ENCODE measurements at places on chromosomes 3 and 15.

DNA sequence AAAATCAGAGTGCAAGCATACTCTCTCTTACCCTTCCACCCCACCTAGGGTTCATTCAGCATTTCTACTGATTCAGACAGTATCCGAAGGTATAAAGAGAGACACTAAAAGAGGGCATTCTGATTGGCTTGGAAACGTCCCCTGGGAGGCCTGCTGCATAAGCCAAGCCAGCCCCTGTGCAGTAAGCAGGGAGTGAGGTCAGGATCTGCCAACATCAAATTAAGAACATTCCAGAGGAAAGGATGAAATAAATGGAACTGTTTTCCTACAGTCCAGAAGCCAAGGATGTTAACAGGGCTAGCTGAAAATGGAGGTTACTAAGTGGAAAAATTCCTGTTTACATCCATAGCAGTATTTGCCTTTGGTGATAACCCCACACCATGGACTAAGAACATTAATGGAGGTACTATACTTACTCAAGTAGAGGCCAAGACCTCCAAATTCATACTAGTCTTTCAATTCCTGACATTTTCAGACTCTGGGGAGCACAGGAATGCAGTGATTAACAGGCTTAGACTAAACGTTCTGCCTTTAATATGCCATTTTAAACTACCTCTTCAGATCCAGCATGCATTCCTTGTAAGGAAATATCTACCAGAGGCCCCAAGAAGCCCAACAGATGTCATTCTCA is 34.5 kb downstream of the NPTN start:
- no peak for DNase-seq

DNA sequence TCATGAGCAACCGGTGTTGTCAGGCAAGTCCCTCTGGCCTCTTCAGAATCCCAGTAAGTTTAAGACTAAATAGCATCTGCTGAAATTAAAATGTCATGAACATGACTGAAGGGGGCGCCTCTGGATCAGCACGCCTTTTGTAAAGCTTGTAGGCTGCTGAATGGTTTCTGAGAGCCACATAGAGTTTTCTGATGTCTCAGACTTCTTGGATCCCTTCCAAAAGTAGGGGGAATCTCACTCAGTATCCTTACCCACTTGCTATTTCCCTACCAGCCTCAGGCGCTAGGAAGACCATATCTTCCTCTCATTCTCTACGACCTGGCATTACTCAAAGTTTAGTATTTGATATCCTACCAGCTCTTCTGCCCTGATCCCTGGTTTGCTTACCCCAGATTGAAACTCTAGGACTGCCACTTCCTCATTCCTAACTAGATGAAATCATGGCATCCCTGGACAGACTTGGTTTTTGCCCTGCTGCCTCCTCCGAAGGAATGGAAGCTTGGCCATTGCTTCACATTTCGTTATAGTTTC is 62.7 kb upstream of the CD47 start:
- DNase-seq = peak; percentile 67

DNA sequence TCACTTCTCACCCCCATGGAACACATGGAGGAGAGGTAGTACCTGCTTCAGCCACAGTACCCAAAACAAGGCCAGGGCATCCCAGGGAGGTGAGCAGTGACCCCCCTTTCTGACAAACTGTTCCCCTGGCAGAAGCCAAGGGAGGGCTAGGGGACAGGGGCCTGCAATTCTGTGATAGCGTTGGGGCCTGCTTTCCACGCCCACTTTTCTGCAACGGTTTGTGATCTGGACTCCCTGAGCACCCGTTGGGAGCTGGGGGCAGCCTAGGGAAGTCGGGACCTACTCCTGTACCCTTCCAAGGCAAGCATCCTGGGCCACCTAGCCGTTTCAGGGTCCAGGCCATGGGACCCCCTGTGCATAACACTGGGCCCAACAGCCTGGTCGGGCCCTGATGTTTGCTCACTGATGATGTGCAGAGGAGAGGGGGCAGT is 996 bp upstream of the DNAJA4 start:
- peak; percentile 23 for DNase-seq

GRCh38 chr15:71780115-71780976 is 30.0 kb upstream of the NR2E3 start:
- DNase-seq = peak; percentile 72

DNA sequence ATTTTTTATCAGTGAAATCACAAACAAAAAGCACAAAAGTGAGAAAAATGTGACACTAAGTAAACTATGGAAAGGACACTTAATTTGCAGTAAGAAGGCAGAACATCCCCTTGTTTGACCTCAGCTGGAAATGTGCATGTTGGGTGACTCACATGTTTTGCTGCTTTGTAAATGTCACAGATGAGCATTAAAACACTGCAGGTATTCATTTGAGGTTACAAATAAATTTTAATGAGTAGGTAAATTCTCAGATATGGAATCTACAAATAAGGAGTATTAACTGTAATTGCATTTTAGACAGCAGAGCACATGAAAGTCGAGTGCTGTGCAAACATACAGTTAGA is 20.3 kb downstream of the CHMP2B start:
- DNase-seq = peak; percentile 0

- DNase-seq = no peak
These were observed 107.0 kb upstream of the LSAMP start for GRCh38 chr3:116552246-116552645.

GRCh38 chr15:36958606-36959005 is 141.7 kb downstream of the MEIS2 start:
- no peak for DNase-seq

DNA sequence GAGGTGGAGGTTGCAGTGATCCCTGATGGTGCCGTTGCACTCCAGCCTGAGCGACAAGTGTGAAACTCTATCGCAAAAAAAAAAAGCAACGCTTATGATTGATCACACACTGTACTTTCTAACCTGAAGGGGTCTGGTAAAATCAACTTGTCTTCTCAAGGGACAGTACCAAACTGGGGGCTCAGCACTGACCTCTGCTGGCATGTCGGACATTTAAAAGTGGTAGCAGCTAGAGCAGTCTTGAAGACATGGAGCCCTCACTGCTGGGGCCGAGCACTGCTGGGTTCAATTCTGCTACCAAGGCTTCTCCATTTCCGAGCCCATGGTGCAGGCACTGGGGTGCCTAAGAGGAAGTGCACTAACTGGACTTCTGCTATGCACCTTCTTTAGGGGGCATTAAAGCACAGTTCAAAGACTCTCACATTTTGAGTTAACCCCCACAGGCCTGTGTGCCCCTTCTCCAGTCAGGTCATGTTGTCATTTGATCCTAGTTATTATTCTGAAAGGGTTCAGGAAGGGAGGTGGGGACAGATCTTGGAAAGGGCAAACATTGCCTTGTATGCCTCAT is 26.4 kb upstream of the LAMP3 start:
- DNase-seq = peak; percentile 4

DNA sequence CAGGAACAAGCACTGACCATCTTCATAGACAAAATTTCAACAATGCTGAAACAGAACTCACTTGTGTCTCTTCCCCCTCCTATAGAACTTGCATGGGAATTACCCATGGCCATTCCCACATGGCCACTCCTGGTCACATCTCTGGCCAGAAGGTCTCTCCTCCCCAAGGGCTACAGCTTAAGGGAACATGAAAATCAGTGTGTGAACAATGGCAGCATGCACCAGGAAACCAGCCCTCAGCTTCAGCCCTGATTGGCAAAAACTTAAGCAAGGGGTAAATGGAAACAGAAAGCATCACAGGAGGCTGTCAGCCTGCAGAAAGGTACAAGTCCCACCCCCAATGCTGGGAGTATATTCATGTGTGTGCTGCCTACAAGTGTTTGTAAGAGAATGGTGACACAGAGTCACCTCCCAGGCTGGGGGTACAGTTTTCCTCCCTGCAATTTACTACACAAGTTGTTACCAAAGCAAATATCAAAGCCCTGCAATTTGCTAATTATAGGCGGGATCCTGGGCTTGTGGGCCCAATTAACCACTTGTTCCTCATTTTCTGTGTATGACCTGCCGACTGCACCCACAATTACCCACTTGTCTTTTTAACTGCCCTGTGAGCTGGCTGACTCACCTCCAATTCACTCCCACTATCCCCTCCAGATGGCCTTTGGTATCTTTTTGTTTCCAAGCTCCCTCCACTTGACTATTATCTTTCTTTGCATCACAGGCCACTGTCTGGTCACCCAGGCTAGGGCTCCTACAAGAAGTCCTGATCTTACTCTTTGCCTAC is 84.4 kb upstream of the HES1 start:
- no peak for DNase-seq

- DNase-seq = no peak
These were observed 25.0 kb downstream of the ADAM10 start for GRCh38 chr15:58724466-58724865.
